ENCODE measurements at places on chromosomes 11 and 22. TPM values are rescaled to one million over a fixed set of nuclear protein-coding genes. Genes with fewer than 3 reads are reported as not detected.

DNA sequence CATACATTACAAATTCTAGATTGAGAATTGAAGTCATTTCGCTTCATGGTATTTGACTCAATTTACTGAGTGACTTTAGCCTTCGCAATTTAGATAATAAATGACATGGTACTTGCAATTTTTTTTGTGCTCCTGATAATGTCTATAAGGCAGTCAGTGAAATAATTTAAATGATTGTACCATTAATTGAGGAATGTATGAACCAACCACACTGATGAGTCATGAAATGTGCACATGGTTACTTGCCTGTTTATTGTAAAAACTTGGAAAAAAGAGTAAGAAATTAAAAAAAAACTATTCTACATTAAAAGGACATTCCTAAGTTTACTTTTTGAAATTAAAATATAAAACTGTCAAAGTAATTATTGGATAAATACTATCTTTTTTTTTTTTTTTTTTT lies 43.3 kb downstream of the DNAJC24 start:
- DNase-seq, result no peak

DNA sequence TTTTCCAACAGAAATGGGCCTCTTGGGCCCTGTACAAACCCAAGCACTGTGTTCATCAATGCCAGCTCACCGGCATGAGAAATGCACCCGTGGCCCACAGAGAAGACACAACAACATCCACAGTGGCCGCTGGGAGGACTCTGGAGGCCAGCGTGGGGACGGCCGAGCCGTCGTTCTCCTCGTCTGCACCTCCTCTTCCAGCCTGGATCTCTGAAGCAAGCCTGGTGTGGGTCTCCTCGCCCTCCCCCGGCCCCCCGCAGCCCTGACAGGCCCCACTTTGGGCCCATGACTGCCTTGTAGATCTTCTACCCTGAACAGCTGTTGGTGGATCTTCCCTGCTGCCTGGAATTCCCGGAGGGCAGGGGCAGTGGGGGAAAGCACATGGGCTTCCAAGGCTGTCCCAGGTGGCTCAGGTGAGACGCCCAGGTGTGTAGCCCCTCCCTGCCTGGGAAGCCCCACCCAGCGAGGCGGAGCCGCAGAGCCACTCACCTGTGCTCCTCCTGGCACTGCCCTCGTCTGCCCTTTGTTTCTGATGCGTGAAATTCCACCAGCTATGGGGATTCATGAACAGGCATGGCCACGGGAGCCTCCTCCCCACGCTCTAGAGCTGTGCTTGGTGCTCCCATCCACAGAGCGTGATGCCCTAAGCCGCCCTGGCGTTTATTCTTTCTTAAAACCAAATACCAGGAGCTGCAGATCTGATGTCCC lies 225.9 kb downstream of the BRD1 start:
- DNase-seq, result no peak

GRCh38 chr11:65504674-65505465 lies 6.0 kb downstream of the MALAT1 start:
- DNase-seq, result no peak

DNA sequence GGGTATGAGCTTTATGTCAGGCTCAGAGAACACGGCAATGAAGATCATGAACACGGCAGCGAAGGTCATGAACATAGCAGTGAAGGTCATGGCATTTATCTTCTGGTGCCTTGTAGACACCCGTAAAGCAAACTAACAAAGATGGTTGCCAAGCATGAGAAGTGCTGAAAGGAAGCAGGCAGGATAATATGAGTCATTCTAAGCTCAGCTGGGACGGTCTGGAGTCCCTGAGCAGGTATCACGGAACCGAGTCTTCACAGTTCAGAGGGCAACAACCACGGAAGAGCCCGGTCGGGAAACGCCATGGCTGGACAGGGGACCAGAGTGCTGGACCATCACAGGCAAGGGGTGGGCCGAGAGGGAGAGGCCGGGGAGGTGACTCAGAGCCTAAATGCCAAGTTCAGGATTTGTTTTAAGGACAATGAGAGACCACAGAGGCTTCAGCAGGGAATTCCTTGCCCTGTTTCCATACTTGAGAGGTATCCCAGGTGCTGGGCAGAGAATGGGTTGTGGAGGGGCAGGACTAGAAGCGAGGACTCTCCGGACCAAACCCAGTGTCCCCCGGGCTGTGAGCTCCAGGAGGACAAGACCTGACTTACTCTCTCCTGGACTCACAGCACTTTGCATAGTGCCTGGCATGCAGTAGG lies 13.1 kb upstream of the MS4A10 start:
- no peak for DNase-seq

DNA sequence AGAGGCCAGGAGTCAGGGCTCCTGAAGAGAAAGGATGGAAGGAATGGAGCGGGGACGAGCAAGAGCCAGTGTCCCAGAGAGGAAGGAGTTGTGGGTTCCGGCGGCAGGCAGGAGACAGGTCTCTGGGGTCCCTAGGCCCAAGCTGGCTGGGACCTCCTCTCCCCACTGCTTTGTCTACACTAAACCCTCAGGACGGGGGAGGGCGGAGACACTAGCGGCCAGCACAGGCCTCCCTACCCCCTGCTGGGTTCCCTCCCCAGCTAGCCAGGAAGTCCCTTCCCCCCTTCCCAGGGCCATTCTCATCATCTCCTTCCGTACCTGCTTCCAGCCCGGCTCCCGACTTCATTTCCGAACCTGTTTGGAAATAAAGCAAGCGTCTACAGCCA lies 79.5 kb downstream of the ST3GAL4 start:
- no peak for DNase-seq

GRCh38 chr11:2752923-2753322 lies 53.1 kb upstream of the KCNQ1OT1 start:
- DNase-seq, result no peak

DNA sequence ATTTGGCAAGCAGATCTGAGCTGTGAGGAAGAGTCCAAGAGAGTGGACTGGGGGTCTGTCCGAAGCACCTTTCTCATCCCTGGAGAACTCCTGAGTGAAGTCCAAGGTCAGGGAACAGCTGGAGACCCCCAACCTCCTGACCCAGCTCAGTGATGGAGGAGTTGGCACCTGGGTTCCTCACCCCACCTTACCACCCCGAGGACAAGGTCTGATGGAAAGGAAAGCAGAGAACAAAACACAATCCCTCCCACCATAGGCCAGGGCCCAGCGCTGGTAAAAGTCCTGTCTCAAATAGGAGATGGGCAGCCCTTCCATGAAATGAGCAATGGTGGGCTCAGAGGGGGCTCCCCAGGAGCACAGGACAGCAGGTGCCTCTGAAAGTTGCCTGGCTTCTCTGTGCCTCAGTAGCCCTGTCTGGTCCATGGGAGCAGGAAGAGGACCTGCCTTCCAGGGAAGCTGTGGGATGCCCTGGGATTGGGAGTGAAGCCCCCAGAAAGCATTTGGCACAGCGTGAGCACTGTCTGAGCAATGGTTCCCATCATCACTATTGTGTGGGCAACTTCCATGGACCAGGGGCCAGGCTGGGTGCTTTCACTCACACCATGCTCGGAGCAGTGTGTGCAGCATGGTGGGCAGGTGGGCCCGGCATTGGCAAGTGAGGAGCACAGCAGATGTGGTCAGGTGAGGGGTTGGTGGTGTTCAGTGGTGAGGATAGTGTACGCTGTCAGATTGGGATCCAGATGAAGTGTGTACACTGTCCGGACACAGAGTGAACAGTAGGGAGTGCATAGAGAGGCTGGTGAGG lies 7.5 kb downstream of the TRIM29 start:
- no peak for DNase-seq

- no peak for DNase-seq
Observed at GRCh38 chr11:63942803-63943202, 4.0 kb downstream of the NAA40 start.

GRCh38 chr11:25981998-25982397 lies 349.9 kb upstream of the ANO3 start:
- peak; percentile 48 for DNase-seq

- no peak for DNase-seq
Observed at GRCh38 chr11:45252134-45252856, 33.8 kb downstream of the SYT13 start.

- DNase-seq, result no peak
Observed at GRCh38 chr22:38613588-38613987, 42.6 kb downstream of the FAM227A start.

- DNase-seq, result no peak
Observed at GRCh38 chr11:66491315-66491935, 11.2 kb downstream of the DPP3 start.

DNA sequence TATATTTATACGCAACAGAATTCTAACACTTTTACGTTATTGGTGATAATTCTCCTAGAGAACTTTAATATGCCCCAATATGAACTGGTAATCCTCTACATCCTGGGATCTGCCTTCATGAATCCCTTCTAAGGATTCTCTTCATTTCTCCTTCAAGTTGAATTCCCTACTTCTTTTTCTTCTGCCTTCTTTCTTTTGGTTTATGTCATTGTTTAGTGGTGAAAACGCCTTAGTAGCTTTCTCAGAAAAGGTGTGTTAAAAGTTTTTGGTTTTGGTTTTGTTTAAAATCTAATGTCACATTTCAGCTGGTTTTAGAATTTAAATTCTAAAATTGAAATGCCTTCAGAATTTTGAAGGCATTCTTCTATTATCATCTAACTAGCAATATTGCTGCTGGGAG lies 17.7 kb upstream of the RTL6 start:
- no peak for DNase-seq

DNA sequence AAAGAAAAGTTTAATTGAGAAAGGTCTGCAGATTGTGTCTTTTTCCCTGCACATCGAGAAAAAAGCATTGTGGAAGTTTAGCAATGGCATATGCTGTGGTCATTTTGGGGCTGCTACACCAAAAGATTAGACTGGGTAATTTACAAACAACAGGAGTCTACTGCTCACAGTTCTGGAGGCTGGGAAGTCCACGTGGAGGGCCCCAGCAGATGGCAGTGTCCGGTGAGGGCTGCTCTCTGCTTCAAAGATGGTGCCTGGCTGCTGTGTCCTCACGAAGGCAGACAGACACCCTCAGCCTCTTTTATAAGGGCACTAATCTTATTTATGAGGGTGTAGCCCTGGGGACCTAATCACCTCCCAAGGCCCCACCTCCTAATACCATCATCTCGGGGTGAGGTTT lies 21.1 kb downstream of the PHF21B start:
- DNase-seq, result no peak

GRCh38 chr11:112129656-112130055 lies 34.2 kb downstream of the IL18 start:
- DNase-seq, result no peak

GRCh38 chr11:75894036-75894585 lies 79.1 kb downstream of the UVRAG start:
- DNase-seq, result no peak

DNA sequence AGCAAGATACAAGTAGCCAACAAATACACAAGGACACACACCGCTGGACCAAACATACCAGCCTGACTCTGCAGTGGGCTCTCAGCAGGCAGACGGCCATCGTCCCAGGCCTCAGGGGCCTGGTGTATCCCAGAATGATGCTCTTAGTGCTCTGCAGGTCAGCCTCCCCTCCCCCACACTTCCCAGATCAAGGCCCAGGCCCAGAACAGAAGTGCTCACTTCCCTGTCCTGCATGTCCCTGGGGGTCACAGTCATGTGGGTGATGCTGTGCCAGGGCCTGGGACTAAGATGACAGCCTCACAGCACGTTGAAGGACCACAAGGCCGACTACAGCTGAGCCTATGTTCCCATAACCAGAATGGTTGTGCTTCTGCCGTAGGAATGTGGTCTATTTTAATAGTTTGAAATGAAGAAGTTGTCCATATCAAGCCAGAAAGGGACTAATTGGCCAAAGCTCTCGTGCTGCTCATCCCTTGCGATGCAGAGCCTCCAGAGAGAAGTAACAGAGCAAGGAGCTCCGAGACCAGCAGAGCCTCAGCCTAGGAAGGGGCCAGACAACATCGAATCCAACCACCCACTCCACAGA lies 48.6 kb downstream of the GAB4 start:
- no peak for DNase-seq

GRCh38 chr11:108824545-108824944 lies 159.7 kb downstream of the DDX10 start:
- no peak for DNase-seq

DNA sequence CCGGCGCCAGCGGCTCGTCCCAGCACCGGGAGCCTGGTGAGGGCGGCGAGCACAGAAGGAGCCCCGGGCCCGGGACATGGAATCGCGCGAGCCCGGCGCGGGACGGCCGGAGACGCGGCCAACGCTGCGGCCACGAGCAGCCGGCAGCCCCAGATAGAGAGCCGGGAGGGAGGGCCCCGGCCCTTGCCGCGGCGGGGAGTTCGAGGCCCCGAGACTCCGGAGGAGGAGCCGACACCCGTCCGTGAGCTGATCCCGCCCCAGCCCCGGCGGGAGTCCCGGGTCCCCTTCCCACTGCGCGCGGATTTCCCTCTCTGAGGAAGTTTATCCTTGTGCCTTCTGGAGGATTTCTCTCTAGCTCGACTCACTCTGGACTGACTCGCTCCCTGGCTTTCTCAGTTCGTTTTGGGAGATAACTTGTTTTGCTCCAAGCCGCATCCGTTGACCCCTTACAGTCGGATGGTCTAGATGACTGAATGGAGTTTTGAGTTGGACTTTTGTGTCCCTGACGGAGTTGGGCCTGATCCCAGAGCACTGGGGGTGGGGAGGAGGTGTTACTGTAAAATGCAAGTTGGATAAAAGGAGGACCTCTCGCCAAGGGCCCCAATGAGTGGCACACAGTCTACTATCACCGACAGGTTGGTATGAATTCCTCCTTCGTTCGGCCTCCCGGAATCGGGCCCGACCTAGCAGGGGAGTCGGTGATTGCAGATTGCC lies 585 bp downstream of the ARHGEF12 start:
- no peak for DNase-seq

DNA sequence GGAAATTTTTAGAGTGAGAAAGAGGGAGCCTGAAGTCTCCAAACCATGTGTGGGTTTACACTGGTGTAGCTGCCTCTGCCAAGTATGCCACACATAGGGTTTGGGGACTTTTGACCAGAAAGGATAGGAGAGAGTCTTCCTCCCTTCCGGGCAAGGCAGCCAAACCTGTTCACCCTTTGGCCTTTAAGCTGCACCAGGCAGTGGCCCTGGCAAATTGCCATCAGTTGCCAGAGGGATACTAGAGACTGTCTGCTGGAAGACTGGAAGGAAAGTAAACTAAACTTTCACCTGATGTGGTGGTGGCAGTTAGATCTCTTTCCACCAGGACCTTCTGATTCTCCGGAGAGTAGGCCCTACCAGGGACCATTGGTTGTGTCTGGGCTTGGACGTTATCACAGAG lies 1263.2 kb downstream of the FAM181B start:
- no peak for DNase-seq

RFPL1 gene
- not detected for polyA plus RNA-seq

UBQLN3 gene
- polyA plus RNA-seq, result not detected

OR6Q1 gene
- polyA plus RNA-seq, result not detected

AGBL2 gene
- 1.6 TPM for polyA plus RNA-seq

NCR3LG1 gene
- polyA plus RNA-seq, result 0.76 TPM

RASSF10 gene
- 0.71 TPM for polyA plus RNA-seq

OR2AG1 gene
- polyA plus RNA-seq, result not detected

DDI1 gene
- not detected for polyA plus RNA-seq

FOSL1 gene
- 7.5 TPM for polyA plus RNA-seq
